ENCODE measurements at places on chromosomes 13 and 19.

DNA sequence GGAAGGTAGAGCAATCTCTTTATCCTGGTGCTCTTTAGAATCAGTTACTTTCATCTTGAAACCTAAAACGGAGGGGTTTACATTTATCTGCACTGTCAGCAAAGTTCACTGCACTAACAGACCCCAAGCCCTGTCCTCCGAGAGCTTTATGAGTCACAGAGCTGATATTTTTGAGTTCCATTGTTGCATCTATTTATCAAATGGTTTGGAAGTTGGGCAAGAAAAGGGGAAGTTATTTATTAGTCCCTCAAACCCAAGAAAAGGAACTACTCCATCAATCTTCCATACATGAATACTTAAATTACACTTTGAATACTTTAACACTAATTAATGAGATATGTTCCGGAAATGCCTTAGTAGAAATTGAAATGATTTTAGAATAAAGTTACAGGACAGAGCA is 55.5 kb downstream of the EDNRB start:
- DNase-seq: no peak

- DNase-seq: no peak
Observed at GRCh38 chr13:102208347-102208746, 193.5 kb downstream of the FGF14 start.

DNA sequence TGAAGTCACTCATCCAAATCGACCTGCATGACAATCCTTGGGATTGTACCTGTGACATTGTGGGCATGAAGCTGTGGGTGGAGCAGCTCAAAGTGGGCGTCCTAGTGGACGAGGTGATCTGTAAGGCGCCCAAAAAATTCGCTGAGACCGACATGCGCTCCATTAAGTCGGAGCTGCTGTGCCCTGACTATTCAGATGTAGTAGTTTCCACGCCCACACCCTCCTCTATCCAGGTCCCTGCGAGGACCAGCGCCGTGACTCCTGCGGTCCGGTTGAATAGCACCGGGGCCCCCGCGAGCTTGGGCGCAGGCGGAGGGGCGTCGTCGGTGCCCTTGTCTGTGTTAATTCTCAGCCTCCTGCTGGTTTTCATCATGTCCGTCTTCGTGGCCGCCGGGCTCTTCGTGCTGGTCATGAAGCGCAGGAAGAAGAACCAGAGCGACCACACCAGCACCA is 5.9 kb downstream of the SLITRK5 start:
- no peak for DNase-seq

DNA sequence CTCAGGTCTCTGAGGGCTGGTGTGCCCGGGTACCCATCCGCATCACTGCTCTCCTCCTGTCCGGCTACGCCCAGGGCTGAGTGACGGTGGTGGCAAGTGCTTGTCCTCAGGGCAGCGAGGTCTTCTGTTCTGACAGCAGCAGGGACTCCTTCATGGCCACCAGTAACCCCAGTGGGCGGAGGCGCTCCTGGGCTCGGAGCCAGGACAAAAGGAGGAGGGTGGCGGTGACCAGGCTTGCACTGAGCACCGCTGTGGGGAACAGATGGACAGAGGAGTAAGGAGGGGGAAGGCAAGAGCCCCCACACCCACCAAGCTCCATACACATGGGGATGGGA is 5.8 kb downstream of the CD320 start:
- DNase-seq: no peak

- DNase-seq: no peak
Observed at GRCh38 chr13:49610176-49610575, 18.1 kb upstream of the ARL11 start.

DNA sequence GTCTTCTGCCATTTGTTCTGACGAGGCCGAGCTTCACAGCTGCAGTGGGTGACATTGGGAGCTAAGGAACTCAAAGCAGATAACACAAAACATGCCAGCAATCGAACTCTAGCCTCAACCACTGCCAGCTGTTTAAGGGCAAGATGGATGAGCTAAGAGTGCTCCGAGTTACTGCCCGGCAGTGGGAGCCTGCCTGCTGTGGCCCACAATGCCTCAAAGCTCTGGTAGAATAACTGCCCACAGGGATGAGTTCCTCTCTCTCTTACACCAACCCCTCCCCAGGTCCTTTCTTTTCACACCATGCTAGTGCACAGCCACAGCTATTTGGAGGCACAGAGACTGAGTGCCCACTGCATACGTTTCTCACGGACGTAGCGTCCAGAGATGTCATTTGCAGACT is 330.5 kb downstream of the FGF9 start:
- DNase-seq: no peak

DNA sequence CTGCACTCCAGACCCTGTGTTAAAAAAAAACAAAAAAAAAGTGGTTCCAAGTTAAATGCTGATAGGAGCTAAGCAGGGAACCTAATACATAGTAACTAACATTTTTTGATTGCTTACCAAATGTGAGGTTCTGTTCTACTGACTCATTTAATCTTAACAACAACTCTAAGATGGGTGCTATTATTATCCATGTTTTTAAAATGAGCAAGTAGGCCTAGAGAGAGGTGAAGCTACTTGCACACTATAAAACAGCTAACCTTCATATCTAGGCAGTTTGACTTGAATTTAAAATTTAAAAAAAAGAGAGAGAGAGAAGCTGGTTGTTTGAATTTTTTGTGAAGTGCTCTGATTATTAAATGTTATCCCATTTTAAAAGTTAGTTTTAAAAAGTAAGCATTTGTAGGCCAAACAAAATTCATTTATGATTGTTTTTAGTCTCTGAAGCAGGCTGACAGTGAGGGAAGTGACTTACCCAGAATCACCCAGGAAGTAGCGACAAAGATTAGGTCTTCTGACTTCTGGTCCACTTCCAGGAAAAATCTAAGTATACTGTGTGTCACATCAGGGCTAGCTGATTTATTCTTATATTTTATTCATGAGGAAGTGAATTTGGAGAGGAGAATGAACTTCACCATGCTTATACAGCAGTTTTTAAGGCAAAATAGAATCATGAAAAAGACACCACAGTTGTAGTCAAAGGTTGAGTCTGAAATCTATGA is 2.4 kb downstream of the SIGLECL1 start:
- DNase-seq: no peak

All from stimulated activated CD8-positive, alpha-beta memory T cell treated with anti-CD3 and anti-CD28 coated beads, Interleukin-4, amount 100 ng/mL, for 4 hours (primary cell).